ENCODE measurements at places on chromosomes 7 and 10.

GRCh38 chr7:95469848-95470247, 15.9 kb upstream of the ASB4 start:
- no peak for DNase-seq

- DNase-seq = no peak
Measured at GRCh38 chr10:95694665-95695064, 938 bp upstream of the TCTN3 start.

DNA sequence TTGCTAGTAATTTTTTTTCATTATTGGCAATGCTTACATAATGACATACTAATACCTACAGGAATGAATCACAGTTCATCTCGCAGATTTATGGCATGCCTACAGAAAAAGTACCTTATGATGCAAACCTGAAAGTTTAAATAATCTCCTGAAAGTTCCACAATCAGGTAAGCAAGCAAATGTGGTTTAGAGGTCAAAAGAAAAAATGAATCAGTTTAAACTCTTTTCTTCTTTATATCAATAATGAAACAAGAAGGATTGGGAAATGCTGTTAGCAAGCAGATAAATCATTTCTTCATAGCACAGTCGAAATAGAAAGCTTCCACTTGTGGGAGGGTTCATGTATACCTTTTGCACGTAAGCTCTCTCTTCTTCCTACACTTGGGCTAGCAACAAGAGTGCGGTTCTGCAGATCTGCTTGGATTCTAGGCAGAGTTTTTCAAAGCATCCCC, 53.7 kb upstream of the MTPN start:
- no peak for DNase-seq

DNA sequence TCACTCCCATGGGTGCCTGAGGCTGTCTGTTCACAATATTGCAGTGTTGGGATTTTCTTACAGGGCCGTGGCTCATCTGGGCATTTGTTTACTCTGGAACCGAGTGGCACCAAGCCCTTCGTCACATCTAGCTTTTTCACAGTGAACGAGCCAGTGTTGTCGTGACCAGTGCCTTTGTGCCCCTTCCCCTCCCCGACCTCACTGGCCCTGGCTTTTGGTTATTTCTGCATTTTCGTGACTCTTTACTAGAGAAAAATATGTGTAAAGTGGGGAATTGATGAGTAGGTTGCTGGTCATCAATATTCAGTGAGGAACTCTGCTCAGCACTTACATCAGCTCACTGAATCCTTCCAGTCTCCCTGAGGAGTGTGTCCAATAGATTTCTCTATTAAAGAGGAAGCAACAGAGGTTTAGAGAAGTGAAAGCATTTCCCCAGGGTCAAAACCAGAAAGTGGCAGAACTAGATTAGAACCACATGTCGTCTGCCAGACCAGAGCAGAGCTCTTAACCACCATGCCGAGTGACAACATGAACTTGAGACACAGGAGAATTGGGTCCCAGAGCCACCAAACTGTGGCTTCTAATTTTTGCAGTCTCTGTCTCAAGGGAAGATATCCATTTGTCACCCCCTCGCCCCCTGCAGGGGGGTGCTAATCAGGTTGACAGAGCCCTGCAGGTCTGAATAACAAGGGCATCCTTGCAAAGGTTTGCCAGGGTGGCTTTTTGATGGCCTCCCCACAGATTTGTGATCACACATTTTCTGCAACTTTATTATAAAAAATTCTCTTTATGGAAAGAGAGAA, 125.3 kb downstream of the CHN2 start:
- DNase-seq = no peak

DNA sequence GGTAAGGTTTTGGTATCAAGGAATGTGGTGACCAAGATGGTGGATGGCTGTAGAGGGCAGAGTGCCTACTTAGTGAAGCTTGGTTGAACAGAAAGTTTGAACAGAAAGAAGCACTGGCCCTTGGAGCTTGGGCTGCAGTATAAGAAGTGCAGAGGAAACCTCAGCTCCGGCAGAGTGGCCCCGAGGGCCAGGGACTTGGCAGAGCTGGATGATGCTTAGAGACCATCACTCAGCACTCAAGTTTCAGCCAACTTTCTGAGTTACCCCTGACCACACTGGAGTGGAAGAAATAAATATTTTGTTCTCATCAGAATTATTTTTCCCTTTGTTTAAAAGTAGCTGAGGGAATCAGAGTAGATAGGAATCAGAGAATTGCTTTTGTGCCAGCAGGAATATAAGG, 336.7 kb downstream of the C7orf25 start:
- DNase-seq = no peak

Measured in activated T-helper 1 cell treated with anti-CD3 and anti-CD28 coated beads, Interleukin-2, amount 50 U/mL, for 16 hours (primary cell).